ENCODE measurements at places on chromosomes 1 and 21.
A peak's percentile ranks its signal among the peaks of the same experiment; 100 is the strongest.

- no peak for DNase-seq
These were observed 27.2 kb downstream of the UTP25 start for GRCh38 chr1:209855006-209855405.

GRCh38 chr1:185598332-185598731, 135.9 kb upstream of the HMCN1 start:
- DNase-seq = no peak

DNA sequence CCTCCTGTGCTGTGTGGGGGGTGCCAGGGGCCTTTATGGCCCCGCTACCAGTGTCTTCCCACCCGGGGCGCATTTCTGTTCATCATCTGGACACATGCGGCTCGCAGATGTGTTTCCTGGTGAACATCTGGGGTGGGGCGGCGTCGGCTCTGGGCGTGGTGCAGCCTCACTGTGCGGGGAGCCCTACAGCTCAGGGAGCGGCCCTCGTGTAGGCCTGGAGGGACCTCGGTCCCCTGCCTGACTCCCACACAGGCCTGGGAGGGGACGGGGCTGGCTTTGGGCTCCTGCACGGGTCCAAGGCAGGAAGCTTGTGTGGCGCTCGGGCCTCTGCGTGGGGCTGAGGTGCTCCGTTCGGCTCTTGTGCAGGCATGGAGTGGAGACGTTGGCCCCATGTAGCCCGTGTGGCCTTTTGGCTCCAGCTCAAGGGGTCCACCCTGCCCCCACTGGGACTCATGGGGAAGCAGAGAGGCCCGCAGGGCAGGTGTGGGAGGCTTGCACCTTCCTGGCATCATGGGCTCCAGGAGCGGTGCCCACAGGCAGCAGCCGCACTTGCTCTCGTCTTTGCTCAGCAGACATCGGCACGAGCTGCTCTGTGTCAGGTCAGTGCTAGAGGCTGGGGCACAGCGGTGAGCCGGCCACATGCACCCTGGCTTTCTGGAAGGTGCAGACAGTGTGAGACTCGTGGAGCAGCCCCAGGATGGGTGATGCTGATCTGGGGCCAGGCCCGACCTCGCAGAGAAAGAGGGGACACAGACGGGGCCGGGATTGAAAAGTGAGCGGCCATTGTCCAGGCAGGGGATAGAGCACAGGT, 90.1 kb upstream of the ACTRT2 start:
- DNase-seq = no peak

DNA sequence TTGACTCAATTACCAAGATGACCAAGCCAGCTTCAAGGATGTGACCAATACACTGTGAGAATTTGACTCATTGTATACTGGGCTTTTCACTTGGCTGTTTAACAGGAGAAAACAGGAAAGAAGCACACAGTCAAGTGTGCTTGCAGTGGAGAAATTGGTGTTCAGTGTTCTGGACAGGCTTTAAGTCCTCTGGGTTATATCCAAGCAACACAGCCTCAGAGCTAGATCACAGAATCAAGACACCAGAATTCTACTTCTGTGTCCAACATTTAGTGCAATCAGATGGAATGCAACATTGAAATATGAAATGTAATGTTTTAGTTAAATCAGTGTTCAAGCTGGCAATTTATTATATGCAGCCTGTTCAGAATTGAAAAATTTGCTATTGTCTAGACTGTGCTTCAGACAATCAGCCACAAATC, 694.4 kb downstream of the LTN1 start:
- DNase-seq = no peak

- DNase-seq = no peak
These were observed 45.4 kb downstream of the CDC14A start for GRCh38 chr1:100397681-100398080.

- DNase-seq = no peak
These were observed 164.6 kb downstream of the NCAM2 start for GRCh38 chr21:21162786-21163185.

- DNase-seq = no peak
These were observed 13.3 kb downstream of the PRSS38 start for GRCh38 chr1:227828786-227829185.

DNA sequence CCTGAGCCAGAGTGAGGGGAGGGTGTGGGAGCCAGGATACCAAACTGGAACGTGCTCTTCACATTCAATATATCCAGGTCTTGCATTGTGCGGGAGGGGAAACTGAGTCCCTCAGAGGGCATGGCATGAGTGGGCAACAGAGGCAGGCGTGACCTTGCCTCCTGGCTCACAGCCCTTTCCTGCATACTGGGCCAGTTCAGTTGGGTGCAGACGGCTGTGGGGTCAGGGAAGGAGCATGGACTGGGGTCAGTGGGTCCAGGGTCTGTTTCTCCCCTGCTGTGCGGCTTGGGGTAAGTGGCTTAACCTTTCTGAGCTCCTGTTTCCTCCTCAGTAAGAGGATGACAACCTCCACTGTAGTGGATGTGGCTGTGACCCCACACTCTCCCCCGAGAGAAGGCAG, 16.6 kb downstream of the SERINC2 start:
- DNase-seq = peak; percentile 60

DNA sequence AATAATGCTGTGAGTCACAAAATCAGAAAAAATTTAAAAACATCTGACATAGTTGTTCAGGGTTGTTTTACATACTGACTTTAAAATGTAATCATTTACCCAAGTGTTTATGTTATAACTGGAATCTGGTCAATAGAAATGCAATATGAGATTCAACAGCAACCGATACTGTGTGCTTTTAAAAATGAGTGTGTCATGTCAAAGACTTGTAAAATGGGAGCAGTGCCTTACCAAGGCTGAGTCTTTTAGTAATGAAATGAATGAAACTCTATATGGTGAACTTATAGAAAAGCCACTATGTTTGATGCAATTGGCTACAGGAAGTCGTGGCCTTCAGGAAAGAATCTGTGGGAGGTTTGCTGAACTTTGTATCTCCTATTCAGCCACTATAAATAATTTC, 570.2 kb downstream of the DPYD start:
- no peak for DNase-seq

DNA sequence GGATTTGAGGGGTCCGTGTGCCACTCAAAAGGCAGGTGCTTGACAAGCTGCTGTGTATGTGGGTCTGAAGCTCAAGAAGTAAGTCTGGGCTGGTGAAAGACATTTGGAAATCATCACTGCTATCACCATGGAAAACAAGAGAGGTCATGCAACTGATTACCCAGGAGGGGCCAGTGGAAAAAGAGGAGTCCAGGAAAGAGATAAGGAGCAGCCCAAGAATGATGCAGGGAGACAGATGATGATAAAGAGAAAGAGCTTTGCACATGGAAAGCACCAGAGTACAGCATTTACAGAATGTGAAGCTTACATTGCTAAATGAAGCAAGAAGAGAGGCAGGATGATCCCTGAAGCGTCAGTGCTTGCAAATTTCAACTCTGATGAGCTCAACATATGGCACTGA, 203.2 kb downstream of the SETD4 start:
- no peak for DNase-seq

GRCh38 chr1:111603979-111604378, 15.6 kb upstream of the RAP1A start:
- no peak for DNase-seq

GRCh38 chr21:36747815-36748383, 49.0 kb downstream of the SIM2 start:
- DNase-seq = peak; percentile 75

- DNase-seq = no peak
These were observed 34.1 kb downstream of the SOAT1 start for GRCh38 chr1:179327679-179328078.

DNA sequence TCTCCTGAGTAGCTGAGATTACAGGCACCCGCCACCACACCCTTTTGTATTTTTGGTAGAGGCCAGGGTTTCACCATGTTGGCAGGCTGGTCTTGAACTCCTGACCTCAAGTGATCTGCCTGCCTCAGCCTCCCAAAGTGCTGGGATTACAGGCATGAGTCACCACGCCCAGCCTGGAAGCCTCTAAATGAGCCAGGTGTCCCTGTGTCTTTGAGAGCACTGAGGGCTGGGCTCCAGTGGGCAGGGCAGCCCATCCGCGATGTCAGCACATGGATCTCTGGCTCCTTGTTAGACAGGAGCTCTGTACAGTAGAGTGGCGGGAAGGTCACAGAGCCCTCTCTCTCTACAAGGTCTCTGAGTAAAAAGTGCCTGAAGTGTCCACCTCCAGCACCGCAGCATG, 124.3 kb downstream of the PGBD5 start:
- DNase-seq = no peak

GRCh38 chr1:51305371-51305823, 25.0 kb downstream of the TTC39A start:
- DNase-seq = no peak

GRCh38 chr1:183630748-183631147, 4.8 kb downstream of the ARPC5 start:
- no peak for DNase-seq

DNA sequence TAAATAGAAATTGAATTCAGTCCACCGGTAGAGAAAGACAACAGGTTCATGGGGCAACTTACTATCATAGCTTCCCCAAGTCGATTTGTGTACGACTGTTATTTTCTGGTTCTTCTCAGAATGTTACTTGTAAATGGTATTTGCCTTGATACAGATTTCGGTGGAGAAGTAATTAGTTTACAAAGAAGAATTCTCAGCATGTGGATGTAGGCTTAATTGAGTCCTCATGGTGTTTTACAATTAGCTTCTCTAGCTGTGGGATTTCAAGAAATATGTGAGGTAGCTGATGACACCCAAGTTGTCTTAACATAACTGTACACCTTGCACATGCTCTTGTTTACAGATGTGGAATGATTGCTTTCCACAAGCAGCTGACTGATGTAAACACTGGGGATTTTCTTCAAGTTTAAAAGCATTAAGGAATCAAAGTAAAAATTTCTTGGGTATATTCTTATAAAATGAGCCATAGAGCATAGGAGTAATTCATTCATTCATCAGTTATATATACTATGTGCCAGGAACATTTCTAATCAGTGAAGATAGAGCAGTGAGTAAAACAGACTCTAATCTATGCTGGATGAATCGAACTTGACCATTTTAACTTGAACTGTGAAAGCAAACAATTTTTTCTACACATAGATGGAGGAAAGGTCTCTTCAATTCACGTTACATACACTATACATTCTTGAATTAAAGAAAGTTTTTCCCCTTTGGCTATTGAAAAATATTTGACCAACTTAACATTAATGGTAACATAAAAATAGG, 1.4 kb downstream of the MACO1 start:
- DNase-seq = no peak

- DNase-seq = no peak
These were observed 36.1 kb downstream of the CLSTN1 start for GRCh38 chr1:9787702-9788101.

DNA sequence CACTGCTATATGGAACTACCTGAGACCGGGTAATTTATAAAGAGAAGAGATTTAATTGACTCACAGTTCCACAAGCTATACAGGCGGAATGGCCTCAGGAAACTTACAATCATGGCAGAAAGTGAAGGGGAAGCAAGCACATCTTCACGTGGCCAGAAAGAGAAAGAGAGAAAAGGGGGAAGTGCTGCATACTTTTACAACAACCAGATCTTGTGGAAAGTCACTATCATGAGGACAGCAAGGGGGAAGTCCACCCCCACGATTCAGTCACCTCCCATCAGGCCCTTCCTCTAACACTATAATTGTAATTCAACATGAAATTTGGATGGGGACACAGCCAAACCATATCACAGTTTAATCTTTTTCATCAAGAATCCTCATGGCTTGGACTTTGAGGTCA, 339.2 kb upstream of the AJAP1 start:
- no peak for DNase-seq

- no peak for DNase-seq
These were observed 717.0 kb upstream of the TMPRSS15 start for GRCh38 chr21:19120591-19120990.

DNA sequence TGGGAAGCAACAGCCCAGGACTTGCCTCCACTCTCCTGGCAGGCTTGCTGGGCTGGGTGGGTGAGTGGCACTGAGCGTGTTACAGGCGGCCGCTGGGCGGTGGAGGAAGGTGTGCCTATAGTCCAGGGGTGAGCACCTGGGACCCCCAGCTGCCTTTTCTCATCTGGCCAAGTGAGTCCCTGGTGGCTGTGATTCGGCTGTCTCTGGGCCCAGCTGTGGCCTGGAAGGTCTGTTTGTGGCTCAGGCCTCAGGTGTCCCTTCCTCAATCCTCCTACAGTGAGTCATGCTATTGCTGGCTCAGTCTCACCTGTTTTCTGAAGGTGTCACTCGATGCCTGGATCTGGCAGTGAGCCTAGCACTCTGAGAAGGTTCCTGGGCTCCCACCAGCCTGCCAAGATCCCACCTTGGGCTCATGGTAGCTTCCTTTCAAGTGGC, 564.2 kb downstream of the PTPRU start:
- peak; percentile 49 for DNase-seq

- DNase-seq = no peak
These were observed 498.7 kb downstream of the SMYD3 start for GRCh38 chr1:246008363-246008831.

DNA sequence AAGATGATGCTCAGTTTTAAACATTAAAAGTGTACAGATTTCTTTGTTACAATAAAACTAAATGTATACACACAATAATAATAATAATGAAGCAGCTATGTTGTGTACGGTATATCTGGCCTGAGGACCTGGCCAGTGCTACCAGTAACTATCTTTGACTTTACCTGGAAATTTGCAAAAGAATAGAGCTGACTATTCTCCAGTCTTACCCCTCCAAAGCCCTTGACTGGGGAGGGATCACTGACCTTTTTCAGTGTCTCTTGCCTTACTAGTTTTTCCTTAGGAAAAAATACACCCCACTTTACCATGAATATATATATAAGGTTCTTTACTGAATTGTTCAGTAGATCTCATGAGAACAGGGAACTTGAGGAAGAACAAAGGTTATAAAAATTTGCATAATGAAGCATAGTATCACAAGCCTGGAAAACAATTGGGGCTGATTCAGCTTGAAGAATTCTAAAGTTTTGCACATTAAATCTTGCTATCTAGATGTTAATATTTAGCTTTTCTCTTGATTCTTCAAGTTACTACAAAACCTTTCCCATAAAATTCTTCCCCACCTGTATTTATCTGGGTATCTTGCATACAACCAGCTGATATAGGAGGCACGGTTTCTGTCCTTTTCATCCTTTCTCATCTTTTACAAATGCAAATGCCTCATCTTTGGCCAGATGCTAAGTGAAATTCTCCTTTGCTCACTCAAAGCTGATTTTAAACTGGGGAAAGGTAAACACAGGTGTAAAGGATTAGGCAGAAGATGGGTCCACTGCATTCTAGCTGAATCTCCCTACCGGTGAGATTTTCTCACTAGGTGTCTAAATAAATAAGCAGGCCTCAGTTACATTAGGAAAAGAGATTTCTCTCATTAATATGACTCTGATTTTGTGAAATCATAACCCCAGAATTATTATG, 25.0 kb upstream of the SLAMF1 start:
- DNase-seq = no peak

DNA sequence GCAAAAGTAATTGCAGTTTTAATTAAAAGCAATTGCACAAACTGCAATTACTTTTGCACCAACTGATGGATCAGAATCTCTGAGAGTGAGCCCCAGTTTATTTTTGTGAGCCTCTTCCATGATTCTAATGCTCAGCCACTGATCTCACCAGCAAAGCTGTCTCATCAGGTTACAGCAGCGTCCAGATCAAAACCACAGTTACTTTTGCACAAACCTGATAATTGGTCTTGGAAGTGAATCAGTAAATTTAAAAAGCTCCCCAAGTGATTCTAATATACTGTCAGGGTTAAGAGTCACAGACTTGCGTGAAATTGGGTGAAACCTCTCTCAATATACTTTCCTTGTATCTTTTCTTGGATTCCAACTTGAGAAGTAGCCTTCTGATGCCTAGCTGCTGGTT, 13.5 kb upstream of the CR2 start:
- no peak for DNase-seq
